Stimulated activated CD4-positive, alpha-beta T cell treated with anti-CD3 and anti-CD28 coated beads, Interleukin-12 subunit alpha, Interleukin-12 subunit beta, amount 100 ng/mL, for 24 hours (primary cell): ENCODE measurements at places on chromosomes 2 and 18.

DNA sequence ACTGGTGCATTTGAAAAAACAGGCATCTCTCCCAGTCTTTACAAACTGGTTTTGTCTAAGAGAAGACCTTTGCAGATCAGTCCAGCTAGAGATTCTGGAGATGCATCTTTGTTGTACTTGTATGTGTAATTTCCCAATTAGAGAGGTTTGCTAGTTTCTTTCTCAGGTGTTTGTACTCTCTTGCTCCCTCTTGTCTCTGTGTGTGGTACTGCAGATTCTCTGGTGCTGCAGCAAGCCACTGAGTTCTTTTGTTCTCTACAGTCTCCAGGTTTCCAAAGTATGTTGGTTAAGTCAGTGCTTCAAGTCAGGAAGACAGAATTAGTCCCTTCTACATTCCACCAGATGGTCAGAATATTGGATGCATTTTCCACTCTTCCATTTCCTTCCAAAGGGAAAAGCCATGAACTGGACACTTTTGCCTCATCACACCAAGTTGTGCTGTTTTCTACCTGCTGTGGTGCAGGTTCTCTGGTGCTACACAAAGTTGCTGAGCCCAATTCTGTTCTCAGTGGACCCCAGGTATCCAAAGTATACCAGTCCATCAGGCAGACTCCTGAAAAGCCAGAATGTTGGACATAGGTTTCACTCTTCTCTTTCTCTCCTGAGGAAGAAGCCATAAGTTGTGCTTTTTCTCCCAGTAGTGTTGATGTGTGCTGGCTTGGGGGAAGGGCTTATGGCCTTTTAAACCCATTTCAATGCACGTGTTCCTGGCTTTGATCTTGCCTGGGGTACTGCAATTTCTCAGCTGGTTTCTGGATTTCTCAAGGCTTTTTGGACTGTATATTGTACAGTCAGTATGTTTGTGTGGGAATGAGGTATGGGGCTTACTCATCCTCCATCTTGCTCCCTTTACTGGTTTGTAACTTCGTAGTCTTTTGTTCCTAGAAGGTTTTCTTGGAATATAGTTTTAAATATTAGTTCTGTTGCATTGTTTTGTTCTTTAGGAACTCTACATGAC, 29.8 kb downstream of the EPC2 start:
- DNase-seq = no peak

DNA sequence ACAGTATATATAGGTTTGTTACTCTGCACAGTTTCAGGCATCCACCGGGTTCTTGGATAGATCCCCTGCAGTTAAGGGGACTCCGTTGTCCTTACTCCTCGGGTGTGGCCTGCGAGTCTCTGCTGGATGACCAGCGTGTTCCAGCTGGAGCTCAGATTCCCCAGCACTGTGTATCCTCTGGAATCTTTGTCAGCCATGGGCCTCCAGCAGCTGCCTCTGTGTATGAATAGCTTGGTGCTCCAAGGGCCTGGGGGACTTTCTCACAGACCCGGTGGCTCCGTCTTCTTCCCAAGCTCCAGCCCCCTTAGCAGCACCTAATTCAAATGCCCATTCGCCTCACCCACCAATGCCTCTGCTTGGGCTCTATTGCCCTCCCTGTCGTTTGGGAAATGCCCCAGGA, 6.3 kb downstream of the ANO7 start:
- DNase-seq = no peak

GRCh38 chr2:16649353-16650286, 16.0 kb downstream of the CYRIA start:
- DNase-seq = no peak

DNA sequence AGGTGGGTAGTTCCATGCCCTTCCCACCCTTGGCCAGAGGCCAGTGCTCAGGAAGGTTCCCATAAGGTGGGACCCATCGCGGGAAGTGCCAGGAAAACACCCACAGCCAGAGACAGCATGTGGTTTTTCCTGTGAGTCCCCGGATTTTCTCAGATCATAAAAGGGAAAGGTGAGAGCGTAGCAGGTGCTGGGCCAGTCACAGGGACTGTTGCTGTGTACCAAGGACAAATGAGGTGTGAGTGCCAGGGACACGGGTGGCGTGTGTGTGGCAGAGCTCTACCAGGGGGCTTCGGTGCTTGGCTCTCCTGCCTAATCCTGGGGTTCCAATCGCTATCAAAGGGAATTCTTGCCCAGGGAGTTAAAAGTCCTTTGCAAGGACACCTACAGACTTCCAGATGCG, 159.6 kb upstream of the SMAD2 start:
- no peak for DNase-seq

GRCh38 chr2:232439758-232440135, 16.2 kb upstream of the ALPI start:
- no peak for DNase-seq

DNA sequence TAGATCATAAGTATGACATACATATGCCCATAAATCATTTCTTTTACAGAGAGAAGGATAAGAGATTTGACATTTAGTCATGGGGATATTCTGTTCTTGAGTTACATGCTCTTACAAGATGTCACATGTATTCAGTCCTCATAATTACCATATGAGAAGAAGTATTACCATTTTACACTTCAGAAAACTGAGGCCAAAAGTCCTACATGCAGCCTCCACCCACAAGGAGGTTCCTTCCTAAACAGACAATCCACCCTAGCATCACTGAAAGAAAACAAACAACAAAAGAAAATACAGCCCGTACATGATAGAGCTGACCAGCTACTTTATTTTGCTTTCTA, 335.1 kb downstream of the SETBP1 start:
- DNase-seq = no peak

DNA sequence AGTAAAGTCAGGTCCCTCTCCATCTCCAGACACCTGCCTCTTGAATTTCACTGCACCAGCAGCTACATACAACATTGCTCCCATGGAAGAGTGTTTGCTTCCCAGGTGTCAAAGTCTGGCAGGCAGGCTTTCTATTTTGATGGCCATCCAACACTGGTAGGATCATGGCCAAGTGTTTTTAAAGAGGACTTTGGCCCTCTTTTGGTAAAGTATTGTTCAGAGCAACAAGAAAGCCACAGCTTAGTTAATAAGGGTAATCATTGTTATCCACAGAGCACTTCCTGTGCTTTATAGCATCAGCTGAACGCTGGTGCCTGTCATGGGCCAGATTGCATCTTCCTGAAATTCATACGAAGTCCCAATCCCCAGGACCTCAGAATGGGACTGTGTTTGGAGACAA, 133.2 kb downstream of the NCK2 start:
- DNase-seq = no peak
